Mucosa of gallbladder (tissue), 1 donor: ENCODE measurements at places on chromosomes 5 and 9. TPM values are rescaled to one million over a fixed set of nuclear protein-coding genes. Genes with fewer than 3 reads are reported as not detected.

Gene HMCN2
- total RNA-seq: 1.8 TPM

Gene FAT2
- 0.03 TPM for total RNA-seq

Gene FOXD4
- total RNA-seq: 0.43 TPM

Gene C9
- 1.0 TPM for total RNA-seq

Gene GRM6
- not detected for total RNA-seq

Gene KCNMB1
- total RNA-seq: 20.9 TPM

Gene UNC5A
- total RNA-seq: 0.14 TPM

Gene HRCT1
- 2.0 TPM for total RNA-seq

Gene KIF4B
- not detected for total RNA-seq

Gene MYORG
- 94.5 TPM for total RNA-seq

Gene F12
- total RNA-seq: 15.3 TPM

Gene NUTM2G
- total RNA-seq: not detected

Gene PTGR1
- 276 TPM for total RNA-seq

Gene ZNF454
- 5.6 TPM for total RNA-seq

Gene PPP2R2B
- total RNA-seq: 2.6 TPM

Gene PLPPR1
- 0.29 TPM for total RNA-seq

Gene NEUROG1
- total RNA-seq: not detected

Gene SLIT3
- 40.2 TPM for total RNA-seq

Gene CTSL
- 107 TPM for total RNA-seq

Gene CCDC192
- not detected for total RNA-seq

Gene C5orf58
- total RNA-seq: 0.52 TPM

Gene ADAMTSL2
- 14.0 TPM for total RNA-seq

Gene EXOSC3
- total RNA-seq: 30.1 TPM

Gene GCNT1
- 15.6 TPM for total RNA-seq

Gene MEIKIN
- not detected for total RNA-seq

Gene RASGEF1C
- total RNA-seq: 1.1 TPM

Gene PRUNE2
- 91.7 TPM for total RNA-seq
